ENCODE measurements at places on chromosomes 7 and 10.

DNA sequence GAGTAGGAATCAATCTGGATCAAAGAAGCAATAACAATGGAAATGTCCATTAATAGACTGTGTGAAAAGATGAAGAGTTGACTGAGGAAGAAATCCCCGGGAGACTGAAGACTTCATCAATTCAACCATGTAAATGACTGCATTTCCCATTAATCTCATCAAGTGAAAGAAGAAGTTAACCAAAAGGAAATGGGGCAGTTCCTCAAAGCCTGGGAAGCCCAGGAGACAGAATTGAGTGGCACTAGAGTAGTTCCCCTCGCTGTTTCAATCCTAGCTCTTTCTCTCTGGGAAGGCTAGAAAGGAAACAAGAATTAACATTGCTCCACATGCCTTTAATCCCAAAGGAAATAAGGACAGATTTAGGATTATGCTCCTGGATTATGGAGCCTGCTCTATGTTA, 4.8 kb upstream of the OR6V1 start:
- DNase-seq, result no peak

- DNase-seq, result no peak
Observed at GRCh38 chr7:96041171-96041570, 268.8 kb downstream of the DYNC1I1 start.

GRCh38 chr7:28700790-28701203, 257.3 kb downstream of the TRIL start:
- DNase-seq, result no peak

- no peak for DNase-seq
Observed at GRCh38 chr7:37435156-37435855, 13.4 kb downstream of the ELMO1 start.

DNA sequence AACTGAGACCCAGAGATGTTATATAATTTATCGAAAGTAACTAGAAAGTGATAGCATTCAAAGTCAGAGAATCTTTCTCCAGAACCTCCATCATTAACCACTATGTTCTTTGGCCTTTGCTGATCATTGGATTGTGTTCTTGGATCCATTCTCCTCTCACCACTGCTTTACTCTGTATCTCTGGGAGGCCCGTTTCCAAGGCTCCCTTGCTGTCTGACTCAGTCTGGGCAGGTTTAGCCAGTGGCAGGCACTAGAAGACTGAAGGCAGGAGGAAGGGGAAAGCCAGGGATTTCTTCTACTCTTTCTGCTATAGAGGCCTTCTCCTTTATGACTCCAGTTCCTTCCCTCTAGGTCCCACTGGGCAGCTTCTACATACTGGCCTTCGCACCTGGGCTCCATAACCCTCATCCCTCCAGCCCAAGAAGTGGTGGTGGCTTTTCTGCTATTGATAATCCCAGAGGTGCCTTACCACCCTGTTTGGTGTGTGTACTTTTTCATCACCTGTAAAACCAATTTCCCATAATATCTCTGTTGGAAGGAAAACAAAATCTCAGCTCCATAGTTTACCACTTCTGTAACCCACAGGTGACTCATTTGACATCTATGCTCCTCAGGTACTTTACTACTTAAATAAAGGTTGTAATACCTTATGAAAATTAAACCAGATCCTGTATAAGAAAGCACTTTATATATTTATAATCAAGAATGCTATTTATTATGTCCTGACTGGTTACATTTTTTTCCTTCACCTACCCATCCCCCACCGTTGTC, 36.0 kb downstream of the BCAP29 start:
- DNase-seq, result no peak

GRCh38 chr10:110629680-110630191, 14.4 kb upstream of the RBM20 start:
- no peak for DNase-seq

DNA sequence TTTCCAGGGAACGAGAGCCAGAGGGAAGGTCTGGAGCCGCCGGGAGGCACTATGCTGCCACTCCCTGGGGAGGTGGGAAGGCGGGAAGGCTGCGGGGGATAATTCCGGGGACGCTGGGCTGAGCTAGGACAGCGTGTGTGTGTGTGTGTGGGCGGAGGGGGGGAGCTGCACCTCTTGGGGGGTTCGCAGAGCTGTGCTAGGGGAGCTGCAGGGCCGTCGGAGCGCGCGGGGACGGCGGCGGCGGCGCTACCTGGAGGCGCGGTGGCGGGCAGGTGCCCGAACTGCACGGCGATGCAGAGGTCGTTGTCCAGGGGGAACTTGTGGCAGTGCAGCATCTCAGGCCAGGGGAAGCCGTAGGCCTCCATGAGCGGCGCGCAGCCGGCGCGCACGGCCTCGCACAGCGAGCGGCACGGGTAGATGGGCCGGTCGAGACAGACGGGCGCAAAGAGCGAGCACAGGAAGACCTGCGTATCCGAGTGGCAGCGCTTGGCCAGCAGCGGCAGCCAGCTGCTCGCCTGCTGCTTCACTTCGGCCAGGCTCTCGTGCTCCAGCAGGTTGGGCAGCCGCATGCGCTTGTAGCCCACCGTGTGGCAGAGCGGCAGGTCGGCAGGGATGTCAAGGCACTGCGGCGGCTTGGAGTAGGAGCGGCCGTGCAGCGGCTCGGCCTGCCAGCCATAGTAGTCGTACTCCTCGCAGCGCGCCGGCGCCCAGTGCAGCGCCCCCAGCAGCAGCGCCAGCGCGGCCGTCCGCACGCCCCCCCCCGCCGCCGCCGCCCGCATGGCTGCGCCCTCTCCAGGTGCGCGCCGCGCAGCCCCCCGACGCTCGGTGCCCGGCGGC, 526 bp downstream of the SFRP5 start:
- DNase-seq, result no peak

- no peak for DNase-seq
Observed at GRCh38 chr10:54843085-54843646, 42.1 kb upstream of the PCDH15 start.

DNA sequence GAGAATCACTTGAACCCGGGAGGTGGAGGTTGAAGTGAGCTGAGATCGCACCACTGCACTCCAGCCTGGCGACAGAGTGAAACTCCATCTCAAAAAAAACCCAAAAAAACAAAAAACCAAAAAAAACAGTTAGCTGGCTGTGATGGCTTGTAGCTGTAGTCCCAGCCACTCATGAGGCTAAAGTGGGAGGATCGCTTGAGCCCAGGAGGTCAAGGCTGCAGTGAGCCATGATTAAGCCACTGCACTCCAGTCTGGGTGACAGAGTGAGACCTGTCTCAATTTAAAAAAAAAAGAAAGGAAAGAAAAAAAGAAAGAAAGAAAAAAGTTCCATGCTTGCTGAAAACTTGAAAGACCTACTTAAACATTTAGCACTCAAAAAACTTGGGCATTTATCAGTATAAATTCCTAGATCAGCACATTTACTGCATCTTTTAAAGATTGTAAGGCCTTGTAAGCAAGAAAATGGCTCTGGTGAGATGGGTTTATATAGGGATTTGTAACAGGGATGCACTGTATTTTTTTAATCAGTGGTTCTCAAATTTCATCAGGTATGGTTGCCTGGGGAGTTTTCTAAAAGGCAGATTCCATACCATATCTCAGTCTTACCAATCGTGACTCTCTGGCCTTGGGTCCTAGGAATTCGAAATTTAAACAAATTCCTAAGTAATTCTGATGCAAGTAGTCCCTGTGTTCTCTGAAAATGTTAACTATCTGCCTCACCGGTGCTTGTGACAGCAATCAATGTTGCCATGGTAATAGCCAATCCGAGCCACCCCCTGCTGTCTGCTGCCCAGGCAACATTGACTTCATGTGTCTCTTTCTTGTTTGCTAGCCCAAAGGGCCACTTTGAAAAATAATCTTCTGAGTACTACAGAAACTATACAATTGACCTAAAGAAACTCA, 11.5 kb upstream of the NT5C2 start:
- no peak for DNase-seq

DNA sequence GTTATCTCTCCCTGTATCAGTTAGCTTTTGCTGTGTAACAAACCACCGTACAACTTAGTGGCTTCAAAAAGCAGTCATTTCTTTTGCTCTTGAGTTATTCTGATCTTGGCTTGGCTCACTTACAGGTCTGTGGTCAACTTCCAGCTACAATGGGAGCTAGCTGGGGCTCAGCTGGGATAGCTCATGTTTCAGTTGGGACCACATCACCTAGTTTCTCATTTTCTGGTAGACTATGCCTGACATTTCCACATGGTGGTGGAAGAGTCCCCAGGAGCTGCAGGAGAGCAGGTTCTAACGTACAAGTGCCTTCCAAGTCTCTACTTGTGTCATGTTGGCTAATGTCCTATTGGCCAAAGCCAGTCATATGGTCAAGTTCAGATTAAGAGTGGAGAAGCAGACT, 25.8 kb upstream of the PIP4K2A start:
- DNase-seq, result no peak

- DNase-seq, result no peak
Observed at GRCh38 chr10:76657337-76658012, 980.1 kb downstream of the KCNMA1 start.

GRCh38 chr7:35038354-35038753, 1.1 kb upstream of the DPY19L1 start:
- no peak for DNase-seq

- no peak for DNase-seq
Observed at GRCh38 chr10:74460812-74461211, 309.8 kb downstream of the ADK start.

All from tibial nerve (tissue), 4 donors.